Right lobe of liver (tissue), 6 donors: ENCODE measurements at places on chromosomes 13 and 19. TPM values are rescaled to one million over a fixed set of nuclear protein-coding genes. Genes with fewer than 3 reads are reported as not detected.

Gene NXNL1
- not detected for total RNA-seq

Gene TINCR
- total RNA-seq = not detected

Gene MAST1
- not detected for total RNA-seq

Gene SLC5A5
- not detected for total RNA-seq

Gene ZNF296
- total RNA-seq = 0.16 TPM

Gene NPAS1
- total RNA-seq = 1.7 TPM

Gene IQCN
- total RNA-seq = 4.9 TPM

Gene KLK3
- total RNA-seq = not detected

Gene SOX21
- total RNA-seq = not detected

Gene MISP
- not detected for total RNA-seq

Gene SHKBP1
- total RNA-seq = 28.9 TPM

Gene KLK8
- not detected for total RNA-seq

Gene ITGBL1
- 0.64 TPM for total RNA-seq

Gene TPTE2
- total RNA-seq = not detected

Gene ZSCAN1
- total RNA-seq = not detected

Gene LCP1
- 25.7 TPM for total RNA-seq

Gene ZNF497
- total RNA-seq = 1.6 TPM

Gene DCT
- total RNA-seq = 0.12 TPM

Gene NCAN
- total RNA-seq = 0.07 TPM

Gene SCAF1
- 14.6 TPM for total RNA-seq

Gene PVR
- total RNA-seq = 54.8 TPM

Gene ZNF610
- total RNA-seq = not detected

Gene ZNF529
- 6.0 TPM for total RNA-seq

Gene A1BG
- total RNA-seq = 1,231 TPM

Gene EPS8L1
- 1.4 TPM for total RNA-seq

Gene PEX11G
- 14.3 TPM for total RNA-seq

Gene CEACAM4
- total RNA-seq = 3.0 TPM

Gene KLK1
- not detected for total RNA-seq

Gene SAFB2
- 18.4 TPM for total RNA-seq

Gene SLC10A2
- not detected for total RNA-seq

Gene PSG1
- total RNA-seq = not detected

Gene UNC13A
- not detected for total RNA-seq
